ENCODE measurements at places on chromosomes 6 and 20.

DNA sequence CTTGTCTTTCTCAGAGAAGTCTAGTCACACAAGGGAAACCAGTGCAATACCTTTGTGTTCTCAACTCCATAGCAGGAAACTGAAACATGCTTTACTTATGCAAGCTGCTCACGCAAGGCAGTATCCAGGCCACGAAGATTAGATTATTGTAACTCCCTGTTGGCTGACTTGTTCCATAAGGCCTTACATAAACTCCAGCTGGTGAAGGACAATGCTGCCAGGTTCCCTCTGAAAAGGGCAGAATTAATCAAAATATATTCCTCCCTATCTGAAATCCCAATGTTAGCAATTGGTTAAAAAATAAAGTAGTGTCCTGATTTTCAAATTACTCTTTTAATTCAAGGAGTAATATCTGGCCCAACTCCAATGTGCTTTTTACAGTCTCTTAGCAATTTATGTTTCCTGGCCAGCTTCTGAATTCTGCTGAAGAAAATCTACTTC is 966.6 kb downstream of the HACE1 start:
- DNase-seq: no peak

- no peak for DNase-seq
Observed at GRCh38 chr6:108616544-108616943, 55.8 kb downstream of the FOXO3 start.

DNA sequence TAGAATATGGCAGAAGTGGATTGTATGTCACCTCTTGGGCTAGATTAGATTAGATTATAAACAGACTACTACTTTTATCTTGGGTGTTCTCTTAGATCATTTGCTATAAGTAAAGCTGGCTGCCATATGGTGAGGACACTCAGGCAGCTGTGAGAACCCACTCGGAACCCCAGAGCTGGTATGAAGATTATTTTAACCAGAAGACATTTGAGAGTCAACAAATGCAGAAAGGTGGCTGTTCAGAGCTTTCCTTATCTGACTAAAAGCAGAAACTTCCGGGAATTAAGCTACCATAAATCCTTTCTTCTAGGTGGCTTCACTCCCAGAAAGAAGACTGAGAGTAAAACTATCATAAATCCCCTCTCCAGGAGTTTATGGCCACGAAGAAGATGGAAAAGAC is 91.9 kb downstream of the RNGTT start:
- DNase-seq: no peak

DNA sequence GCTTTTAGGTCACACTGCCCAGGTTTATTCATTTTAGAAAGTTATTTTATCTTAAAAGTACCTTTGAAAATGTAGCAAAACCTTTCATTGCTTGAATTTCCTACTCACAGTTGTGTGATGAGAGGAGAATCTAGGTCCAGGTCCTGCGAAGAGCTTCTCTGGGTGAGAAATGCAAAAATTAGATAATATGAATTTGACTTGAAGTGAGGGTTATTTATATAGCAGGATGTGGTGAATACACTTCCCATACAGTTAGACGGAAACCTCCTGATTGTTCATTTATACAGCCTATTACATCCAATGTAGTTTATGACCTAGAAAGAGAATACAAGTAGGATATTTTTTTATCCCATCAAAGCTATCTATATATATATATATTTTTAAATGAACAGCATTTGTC is 30.5 kb downstream of the CDKAL1 start:
- DNase-seq: no peak

GRCh38 chr6:142030115-142030619 is 102.6 kb upstream of the GJE1 start:
- no peak for DNase-seq

- no peak for DNase-seq
Observed at GRCh38 chr6:167851370-167851952, 24.8 kb downstream of the AFDN start.

DNA sequence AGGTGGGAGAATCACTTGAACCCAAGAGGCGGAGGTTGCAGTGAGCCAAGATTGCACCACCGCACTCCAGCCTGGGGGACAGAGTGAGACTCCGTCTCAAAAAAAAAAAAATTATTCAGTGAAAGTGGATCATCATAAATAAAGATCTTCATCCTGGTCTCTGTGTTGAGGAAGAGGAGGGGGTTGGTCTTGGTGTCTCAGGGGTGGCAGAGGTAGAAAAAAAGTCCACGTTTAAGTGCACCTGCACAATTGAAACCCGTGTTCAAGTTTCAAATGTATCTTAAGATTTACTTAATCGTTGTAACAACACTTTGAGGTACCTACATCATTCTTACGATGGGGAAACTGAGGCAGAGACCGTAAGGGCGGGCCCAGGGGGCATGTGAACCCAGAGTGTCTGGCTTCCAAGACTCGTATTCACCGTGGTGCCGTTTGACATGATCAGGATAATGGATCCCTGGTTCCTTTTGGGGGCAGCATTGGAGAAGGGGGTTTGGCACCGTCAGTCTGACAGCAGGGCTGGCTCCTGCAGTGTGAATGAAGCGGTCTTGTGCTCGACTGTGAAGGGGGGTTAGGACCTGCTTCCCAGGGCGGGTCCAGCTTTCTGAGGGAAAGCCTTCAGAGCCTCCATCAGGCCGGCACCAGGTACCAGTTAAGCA is 32.9 kb upstream of the ID1 start:
- DNase-seq: no peak

- DNase-seq: no peak
Observed at GRCh38 chr20:23923891-23924435, 44.4 kb upstream of the CST5 start.

DNA sequence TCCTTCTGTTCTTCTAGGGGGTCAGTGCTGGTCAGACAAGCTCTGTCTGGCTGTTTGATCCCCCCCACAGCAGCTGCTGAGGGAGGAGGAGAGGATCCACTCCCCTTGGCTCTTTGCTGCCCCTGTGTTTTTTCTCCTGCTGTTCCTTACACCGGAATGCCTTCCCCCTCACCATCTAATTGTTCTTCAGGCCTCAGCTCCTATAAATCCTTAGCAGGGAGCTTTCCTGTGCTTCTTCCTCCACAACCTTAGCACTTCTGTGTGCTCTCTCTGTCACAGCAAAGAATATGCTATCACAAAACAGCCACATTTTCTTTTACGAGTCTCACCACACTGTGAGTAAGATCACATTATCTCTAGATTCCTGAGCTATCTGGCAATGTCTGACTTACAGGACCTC is 196.6 kb downstream of the OTOR start:
- DNase-seq: no peak

DNA sequence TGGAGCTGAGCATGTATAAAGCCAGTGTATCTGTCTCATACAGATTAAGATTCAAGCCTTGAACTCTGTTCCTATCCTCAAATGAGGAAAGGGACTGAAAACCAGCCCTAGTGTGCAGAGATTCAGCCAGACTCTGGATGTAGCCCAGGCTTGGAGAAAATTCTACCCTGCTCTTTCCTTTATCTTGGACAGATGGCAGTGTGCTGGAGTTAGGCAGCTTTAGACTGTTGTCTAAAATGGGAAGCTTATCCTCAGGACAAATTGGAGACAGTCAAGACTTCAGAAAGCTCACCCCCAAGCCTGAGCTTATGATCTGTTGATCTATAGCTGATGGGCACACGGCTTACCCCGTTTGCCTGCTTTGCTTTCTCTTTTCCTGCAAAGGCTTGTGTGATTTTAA is 1057.6 kb downstream of the KIF16B start:
- DNase-seq: no peak

- no peak for DNase-seq
Observed at GRCh38 chr20:50376888-50377459, 133.2 kb upstream of the PTPN1 start.

DNA sequence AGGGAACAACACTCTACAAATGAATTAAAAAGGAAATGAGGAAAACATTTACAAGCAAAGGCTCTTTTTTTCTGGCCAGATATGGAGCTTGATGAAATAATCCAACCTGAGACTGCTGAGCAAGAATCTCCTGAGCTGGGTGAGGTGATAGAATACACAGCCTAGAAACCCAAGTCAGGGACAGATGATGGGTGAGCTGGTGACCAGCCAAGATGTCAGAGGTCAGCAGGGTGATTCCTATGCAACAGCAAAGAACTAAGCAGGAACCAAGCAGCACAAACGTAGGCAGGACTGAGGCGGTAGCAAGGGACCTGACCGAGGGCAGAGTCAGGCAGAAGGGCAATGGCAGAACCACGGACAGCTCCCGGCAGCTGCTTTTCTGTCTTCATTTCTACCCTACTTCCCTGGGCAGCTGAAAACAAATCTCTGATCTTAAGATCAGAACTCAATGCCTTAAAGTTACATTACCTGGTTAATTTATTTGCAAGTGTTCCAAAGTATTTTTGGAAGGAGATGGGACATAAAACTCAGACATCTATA is 75.1 kb downstream of the CDC40 start:
- DNase-seq: no peak

DNA sequence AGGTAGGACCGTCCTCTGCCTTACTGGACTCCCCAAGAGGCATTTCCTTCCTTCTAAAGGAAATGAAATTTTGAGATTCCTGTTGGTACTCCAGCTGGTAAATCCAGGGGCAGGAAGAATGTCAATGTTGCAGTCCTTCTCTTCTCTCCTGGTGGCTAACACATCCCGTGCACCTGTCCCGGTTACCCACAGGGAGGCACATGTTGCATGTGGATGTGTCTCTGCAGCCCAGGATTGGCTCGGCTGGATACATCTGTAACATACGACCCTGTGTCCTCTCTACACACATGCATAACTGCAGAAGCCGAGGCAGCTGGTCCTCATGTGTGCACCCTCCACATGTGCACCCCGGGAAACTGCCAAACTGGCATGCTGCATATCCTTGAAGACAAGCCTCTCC is 1.3 kb upstream of the LRFN2 start:
- no peak for DNase-seq

DNA sequence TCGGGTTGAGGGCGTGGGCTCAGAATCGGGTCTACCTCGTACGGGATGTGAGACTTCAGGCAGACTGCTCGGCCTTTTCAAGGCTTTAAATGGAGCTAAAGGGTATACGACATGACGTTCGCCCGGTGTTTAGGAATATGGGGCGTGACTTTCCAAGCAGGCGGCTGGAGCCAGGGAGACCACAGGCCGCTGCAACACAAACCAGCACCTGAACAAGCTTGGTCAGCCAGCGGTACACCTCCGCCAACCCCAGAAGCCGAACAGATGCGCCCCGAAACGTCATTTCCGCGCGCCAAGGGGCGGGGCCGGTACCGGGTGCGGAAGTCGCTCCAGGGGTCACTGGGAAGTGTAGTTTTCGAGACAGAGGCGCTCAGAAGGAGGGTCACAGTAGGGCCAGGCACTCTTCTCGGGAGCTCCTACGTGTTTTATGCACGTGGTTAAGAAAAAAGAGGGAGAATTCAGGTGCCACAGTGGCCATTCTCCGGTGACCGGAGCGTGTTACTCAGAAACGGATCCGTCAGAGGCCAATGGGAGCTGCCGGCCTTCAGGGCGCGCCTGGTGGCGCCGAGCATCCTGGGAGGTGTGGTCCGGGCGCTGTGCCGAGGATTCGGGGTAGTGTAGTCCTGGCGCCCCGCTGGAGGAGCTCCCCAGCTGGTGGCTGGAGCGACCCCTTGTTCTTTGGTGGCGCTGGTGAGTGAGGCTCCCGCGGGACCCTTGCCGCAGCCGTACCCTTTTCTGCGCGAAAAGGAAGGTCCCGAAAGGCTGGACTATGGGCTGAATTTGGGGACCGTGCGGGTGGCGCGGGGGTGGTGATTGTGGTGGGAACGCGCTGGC is at the start of gene ZNF133:
Gene ZNF133, plus strand, starts transcription at position 613 of the 834 bp plus-strand sequence. CDS start 17,160 bp downstream, outside the sequence.
- peak; percentile 99 for DNase-seq

- peak; percentile 78 for DNase-seq
Observed at GRCh38 chr6:46090115-46091079, 39.4 kb upstream of the ENPP4 start.

DNA sequence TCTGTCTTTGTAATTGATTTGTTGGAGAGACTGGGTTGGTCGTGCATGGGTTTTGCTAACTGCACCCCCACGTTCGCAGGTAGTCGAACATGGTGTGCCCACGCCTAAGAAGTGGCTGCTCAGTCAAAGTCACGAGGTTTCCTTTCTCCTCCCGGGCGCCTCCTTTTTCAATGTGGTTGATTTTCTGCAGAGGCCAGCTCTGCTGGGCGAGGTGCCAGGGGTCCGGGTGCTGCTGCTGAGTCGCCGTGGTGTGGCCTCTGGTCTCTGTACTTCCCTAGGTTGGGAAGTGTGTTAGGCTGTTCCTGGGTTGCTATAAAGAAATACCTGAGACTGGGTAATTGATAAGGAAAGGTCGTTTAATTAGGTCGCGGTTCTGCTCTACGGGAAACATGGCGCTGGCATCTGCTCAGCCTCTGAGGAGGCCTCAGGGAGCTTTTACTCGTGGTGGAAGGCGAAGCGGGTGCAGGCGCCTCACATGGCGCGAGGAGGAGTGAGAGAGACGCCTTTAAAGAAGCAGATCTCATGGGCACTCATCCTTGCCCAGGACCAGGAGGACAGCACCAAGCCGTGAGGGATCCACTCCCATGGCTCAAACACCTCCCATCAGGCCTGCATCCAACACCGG is 14.1 kb downstream of the OSBPL2 start:
- no peak for DNase-seq

DNA sequence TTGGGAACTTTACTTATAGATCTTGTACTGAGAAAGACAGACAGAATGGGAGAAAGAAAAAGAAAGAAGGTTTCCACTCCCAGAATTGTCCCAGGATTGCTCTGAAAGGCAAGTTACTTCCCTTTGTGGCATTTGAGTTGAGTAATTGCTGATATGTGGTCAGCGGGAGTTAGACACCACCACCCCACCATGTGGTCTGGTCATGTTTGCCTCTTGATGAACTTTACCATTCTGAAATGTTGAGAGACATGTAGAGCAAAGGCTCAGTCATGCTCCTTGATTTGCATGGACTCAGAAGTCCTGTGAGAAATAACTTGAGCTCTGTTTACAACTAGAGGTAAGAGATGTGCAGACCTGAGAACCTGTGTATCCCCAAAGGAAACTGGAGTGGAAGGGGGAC is 17.1 kb downstream of the TCF21 start:
- DNase-seq: no peak

DNA sequence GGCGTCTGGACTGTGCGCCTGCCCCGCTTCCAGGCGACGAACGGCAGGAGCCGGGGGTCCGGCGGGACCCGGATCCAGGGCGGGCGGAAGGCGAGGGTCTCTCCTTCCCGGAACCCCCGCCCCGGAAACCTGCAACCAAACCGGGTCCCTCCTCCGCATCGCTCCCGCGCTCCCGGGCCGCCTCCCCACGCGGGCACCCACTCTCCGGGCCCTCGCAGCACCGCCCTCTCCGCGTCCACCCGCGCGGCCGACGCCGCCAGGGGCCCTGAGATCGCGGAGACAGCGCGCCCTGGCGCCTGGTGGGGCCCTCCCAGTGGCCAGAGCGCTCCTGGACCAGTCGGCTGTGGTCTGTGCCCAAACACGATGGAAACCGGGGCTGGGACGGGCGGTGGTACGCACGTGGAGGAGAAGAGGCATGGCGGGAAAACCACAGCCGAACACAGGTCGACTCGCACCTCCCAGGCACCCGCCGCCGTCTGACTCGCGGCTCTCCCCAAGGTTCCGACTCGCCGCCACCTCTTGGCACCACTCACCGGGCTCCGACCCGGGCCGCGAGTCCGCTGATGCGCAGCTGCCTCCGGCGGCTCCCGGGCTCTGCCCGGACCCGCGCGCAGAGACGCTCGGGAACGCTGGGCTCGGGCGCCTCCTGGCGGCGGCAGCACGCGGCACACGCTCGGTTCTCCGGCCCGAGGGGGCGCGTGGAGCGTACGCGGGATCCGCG is 7.9 kb downstream of the NKX2-2 start:
- DNase-seq: peak; percentile 81

GRCh38 chr6:17930321-17930993 is 57.0 kb downstream of the KIF13A start:
- no peak for DNase-seq

GRCh38 chr6:15458021-15458459 is 204.8 kb downstream of the DTNBP1 start:
- no peak for DNase-seq

- DNase-seq: no peak
Observed at GRCh38 chr20:9246731-9247130, 177.8 kb downstream of the PLCB4 start.

Measured in midbrain (tissue), 1 donor.